T-helper 1 cell (primary cell): ENCODE measurements at places on chromosomes 3 and 15.
A peak's percentile ranks its signal among the peaks of the same experiment; 100 is the strongest.

GRCh38 chr15:51382787-51383186 is 41.3 kb downstream of the GLDN start:
- no peak for DNase-seq

GRCh38 chr3:126540342-126540849 is 16.4 kb downstream of the CHST13 start:
- DNase-seq: peak; percentile 26

GRCh38 chr3:71402911-71403310 is 180.6 kb downstream of the FOXP1 start:
- DNase-seq: no peak

GRCh38 chr3:188941103-188941502 is 230.7 kb upstream of the TPRG1 start:
- no peak for DNase-seq

DNA sequence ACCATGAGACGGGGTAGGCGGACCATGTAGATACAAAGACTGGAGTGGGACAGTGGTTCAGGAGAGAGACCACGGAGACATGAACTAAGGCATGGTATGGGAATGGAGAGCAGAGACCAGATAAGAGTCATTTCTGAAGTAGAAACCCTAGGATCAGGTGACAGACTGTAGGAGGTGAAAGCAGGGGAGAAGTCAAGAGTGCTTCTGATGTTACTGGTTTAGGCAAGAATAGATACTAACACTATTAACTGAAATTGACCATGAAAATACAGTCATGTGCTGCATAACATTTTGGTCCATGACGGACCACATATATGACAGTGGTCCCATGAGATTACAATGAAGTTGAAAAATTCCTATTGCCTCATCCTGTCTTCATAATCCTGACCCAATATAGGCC is 41.7 kb downstream of the RASGRP1 start:
- no peak for DNase-seq
